ENCODE measurements at places on chromosomes 7 and 10.

DNA sequence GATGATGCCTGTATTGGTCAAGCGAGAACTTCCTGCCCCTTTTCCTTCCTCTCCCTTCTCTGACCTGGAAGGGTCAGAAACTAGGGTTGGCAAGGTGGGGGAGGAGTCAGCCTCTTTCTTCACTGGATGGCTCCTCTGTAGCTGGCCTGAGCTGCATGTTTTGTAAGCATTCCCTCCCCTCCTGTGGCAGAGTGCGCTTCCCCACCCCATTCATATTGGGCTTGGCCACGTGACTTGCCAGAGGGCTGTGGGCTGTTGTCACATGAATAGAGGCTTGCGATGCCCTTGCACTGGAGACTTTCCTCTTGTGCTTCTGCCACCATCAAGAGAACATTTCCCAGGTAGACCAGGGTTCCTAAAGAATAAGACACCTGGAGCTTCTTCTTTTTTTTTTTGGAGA, 111.3 kb upstream of the PODXL start:
- no peak for DNase-seq

DNA sequence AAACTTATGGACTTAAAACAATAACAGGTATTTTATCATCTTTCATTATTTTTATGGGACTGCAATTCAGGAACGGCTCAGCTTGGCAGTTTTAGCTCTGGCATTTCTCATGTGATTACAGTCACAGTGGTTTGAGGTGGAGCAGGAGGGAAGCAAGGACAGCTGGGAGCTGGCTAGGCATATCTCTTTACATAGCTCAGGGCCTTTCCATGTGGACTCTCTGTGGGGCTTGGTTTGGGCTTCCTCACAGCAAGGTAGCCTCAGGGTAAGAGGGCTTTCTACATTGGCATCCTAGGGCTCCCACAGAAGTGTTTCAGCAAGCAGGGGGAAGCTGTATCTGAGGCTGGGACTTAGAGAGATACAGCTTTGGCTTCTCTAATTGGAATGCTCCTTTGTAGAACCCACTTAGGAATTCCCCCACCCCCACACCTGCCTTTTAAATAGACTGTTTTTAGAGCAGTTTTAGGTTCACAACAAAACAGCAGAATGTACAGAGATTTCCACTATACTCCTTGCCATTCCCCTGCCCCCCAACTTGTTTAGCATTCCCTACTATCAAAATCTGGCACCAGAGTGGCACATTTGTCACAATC, 26.6 kb upstream of the SDHAF3 start:
- DNase-seq: no peak

DNA sequence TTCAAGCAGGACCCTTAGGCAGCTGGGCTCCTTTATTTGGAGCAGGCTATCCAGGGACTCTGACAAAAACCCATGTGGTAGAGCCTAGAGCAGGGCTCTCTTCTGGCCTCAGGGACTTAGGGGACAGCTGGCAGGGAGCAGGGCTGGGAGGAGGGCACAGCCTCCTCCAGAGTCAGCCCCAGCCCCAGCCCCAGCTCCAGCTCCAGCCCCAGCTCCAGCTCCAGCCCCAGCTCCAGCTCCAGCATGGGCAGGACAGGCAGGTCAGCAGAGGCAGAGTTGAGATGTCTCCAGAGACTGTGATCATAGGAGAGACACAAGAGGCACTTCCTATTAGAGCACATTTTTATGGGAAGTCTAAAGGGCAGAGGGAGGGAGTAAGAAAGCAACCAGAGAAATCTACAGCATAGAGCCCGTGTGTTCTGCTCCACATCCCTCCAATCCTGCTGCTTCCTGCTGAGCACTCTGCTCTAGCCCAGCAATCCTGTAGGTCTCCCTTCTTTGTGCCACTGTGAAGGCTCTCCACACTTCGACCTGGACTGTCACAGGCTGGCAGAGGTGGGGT, 13.3 kb upstream of the C10orf53 start:
- no peak for DNase-seq

- DNase-seq: no peak
These were observed 34.7 kb downstream of the KCNH2 start for GRCh38 chr7:150943453-150943814.

- no peak for DNase-seq
These were observed 250.5 kb downstream of the NSUN6 start for GRCh38 chr10:18400906-18401245.

GRCh38 chr7:92987095-92987494, 130.7 kb downstream of the SAMD9 start:
- no peak for DNase-seq

DNA sequence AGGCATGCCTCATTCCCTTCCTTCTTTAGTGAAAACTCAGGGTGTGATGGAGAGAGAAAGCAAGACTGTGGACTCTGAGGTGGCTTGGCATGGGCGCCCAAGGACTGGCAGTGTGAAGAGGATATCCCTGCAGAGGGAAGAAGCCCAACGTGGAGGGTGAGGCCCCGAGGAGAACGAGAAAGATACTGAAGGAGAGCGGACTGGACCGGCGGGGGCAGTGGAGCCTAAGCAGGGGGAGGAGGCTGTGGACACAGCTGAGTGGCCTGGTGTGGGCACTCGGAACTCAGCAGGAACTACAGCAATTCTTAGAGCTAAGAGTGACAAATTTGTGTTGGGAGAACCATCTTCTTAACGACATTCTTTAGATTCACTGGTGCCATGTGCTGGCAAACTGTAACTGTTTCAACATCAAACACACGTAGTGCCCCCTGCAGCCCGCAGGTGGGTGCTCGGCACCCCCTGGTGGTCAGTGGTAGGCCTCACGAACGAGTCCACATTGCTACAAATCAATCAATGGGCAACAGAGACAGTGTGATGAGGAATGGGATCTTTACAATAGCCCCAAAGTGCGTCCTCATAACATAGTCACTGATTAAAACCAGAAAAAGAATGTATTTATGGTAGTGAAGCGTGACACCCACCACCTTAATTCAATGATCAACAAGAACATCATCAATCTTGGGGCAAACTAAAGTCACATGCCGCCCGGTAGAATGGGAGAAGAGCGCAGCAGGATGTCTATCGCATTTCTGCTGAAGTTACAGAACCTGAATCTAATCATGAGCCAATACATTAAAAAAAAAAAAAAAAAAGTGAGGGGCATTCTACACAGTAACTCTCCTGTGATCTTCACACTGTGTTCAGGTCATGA, 2.0 kb upstream of the SFTPA1 start:
- DNase-seq: no peak

DNA sequence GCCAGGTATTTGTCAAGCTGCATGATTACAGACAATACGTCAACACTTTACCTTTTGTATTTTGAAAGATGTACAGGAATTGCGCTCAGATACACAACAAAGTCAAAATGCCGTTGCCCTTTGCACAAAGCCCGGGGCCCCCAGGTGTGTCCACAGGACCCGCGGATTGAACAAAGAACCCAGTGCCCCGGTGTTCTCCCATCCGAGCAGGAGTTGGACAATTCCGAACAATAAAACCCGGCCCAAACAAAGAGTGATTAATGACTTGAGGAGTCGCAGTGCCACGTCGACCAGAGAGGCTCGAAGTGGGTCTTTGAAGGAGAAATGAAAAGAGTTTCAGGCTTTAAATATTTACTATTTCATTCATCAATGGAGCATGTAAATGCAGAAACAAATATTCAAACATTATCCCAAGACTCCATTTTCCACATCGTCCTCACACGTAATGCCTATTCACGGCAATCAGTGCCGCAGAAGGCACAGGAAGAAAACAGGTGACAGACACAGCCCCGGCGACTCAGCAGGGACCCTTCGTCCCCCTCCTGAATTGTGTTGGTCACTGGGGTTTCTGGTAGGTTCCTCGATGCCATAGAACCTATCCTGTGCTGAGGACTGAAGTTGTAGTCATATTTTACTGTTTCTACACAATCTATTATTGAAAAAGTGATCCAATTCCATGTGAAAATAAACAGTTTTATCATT, 70.9 kb upstream of the MGMT start:
- no peak for DNase-seq

DNA sequence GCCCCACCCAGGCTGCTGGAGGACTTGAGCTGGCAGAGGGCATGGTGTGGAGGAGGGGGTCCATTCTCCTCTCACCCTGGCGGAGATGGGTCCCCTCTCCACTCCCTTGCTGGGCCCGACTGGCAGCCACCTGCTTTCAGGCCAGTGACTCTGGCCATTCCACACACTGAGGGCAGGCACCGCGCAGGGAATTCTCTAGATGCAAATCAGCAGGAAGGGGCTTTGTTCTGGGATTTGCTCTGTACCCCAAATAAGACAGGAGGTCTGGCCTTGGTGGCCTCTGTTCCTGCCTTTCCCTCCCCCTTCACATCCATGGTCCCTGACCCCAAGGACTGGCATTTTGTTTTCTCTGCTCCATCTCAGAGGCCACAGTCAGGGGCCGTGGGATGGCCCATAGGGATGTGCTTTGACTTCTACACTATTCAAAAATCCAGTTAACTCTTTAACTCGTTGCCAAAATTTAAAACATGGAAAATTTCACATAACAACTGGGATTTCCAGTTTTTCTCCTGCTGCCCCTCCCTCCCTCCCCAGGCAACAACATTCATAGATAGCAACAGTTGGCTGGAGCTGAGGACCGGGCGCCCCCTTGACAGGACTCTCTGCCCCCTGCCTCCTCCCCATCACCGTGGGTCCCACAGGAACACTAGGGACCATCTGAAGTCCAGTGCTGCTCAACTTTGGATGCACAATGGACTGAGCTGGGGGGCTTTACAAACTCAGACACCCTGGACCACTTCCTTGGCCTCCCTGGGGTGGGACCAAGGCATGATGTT, 33.9 kb downstream of the PPIF start:
- no peak for DNase-seq

- no peak for DNase-seq
These were observed 905.3 kb downstream of the KCNMA1 start for GRCh38 chr10:76732306-76732705.

GRCh38 chr10:89604200-89604599, 40.8 kb downstream of the PANK1 start:
- no peak for DNase-seq

DNA sequence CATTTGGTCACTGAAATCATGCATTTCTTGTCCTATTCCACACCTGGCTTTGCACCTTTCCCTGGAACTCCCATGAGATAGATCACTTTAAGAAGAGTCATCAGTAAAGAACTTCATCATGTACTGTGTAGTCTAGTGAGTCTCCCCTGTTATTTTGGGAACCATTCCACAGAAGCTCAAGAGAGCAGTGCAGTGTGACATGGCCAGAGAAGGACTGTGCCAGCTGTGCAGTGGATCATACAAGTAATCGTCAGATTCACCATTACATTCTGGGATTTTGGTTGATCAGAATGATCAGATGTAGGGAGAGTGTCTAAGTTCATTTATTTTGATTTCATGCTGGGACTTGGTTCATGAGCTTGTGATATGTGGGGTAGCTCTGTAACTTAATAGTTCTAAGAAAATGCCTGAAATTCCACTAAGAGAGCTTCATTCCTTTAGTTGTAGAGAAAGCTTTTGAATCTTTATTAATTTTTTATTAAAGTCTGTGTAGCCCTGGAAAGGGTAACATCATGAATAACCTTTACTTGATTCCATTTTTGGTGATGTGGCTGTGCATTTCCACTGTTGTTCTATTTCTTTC, 166.8 kb downstream of the SUGCT start:
- DNase-seq: peak; percentile 45

DNA sequence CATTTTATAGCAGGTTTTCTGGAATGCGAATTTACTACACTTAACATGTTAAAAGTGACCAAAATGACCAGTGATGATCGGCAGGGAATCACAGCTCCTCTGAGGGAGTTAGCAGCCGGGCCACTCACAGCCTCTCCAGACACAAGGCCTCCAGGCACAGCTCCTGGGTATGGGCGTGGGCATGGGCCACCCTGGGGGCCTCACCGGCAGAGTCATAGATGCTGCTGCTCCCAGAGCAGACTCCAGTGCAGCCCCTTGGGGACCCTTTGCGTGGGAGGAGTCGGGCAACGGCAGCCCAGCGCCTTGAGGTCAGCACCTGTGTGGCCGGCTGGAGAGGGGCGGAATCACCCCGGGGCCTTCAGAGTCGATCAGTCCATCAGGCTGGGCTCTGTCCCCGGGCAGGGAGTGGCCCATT, 8.6 kb downstream of the KNDC1 start:
- DNase-seq: no peak

DNA sequence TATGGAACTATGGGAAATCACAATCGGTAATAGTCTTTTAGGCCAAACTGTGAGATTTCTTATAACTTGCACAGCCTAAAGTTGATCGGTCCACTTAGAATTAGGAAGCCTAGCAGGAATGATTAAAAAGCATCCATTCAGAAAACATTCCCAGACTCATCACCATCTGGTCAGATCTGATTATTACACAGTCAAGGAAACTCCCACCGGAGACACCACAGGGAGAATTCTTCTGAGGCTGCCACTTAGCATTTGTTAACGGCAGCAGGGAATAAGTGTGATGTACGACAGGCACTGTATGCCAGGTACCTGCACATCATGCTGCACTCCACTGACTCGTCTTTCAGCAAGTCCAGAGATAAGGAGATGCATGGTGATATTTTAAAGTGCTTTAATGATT, 227.6 kb upstream of the STEAP1 start:
- no peak for DNase-seq

DNA sequence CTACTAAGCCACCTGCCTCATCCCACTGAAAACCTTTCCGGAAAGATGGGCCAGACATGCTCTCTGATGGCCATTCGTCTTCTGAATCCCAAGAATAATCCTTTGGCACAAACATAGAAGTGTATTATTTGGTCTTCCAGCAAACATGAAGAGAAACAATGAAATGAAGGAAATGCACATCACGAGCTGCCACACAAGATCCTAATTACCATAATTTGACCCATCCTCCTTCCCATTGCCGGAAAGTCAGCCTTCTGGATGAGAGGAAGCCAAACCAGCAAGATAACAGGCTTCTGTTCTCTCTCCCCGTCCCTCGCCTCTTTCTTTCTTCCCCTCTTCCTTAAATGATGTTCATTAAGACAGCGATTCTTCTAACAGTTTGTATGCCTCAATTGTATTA, 218.9 kb upstream of the KMT2E start:
- DNase-seq: no peak

- no peak for DNase-seq
These were observed 31.3 kb downstream of the LIPJ start for GRCh38 chr10:88617772-88618300.

DNA sequence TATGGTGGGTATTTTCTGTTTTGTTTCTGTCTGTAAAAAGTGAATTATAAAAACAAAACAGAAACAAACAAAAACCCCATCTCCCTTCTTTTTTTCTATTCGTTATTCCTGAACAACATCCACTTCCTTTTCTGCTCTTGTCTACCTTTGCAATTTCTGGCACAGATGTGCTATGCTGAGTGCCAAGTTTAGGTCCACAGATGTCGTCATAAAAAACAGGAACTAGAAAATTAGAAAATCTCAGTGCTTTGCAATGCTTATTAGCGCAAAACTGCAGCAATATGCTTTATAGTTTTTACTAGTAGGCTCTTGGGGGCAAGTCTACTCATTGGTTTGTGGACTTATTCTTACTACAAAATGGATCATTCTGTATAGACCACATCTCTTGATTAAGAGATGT, 94.2 kb upstream of the PRKCQ start:
- no peak for DNase-seq
